ENCODE measurements at places on chromosomes 4 and X.

DNA sequence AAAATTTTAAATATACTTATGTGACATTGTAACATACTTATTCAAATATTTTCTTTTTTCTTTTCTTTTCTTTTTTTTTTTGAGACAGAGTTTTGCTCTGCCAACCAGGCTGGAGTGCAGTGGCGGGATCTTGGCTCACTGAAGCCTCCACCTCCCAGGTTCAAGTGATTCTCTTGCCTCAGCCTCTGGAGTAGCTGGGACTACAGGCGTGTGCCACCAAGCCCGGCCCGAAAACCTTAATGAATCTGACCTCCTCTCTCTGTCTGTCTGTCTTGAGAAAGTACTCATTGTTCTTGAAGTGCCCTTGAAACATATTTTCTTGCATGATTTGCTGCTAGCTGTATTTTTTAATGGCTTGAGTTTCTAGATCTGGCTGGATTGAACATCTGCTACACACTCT is 136.8 kb downstream of the ANAPC4 start:
- DNase-seq, result no peak

GRCh38 chr4:52701207-52701606 is 42.1 kb upstream of the USP46 start:
- no peak for DNase-seq

DNA sequence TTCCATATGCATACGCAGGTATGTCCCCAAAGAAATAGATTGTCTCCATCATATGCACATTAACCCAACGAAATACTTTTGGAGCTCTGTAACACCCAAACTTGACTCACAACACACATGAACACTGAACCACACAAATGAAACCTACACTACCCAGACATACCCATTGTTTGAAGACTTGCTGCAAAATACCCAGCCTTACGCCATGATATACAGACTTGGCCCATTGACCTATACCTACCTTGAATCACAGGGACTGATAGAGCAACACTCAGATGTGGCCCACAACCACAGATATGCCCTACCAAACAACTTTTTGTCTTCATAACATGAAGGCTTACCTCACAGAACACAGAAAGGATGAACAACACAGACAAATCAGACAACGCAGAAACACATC is 15.9 kb downstream of the LINC00632 start:
- DNase-seq, result no peak

GRCh38 chr4:138761638-138762220 is 253.9 kb upstream of the NOCT start:
- no peak for DNase-seq

DNA sequence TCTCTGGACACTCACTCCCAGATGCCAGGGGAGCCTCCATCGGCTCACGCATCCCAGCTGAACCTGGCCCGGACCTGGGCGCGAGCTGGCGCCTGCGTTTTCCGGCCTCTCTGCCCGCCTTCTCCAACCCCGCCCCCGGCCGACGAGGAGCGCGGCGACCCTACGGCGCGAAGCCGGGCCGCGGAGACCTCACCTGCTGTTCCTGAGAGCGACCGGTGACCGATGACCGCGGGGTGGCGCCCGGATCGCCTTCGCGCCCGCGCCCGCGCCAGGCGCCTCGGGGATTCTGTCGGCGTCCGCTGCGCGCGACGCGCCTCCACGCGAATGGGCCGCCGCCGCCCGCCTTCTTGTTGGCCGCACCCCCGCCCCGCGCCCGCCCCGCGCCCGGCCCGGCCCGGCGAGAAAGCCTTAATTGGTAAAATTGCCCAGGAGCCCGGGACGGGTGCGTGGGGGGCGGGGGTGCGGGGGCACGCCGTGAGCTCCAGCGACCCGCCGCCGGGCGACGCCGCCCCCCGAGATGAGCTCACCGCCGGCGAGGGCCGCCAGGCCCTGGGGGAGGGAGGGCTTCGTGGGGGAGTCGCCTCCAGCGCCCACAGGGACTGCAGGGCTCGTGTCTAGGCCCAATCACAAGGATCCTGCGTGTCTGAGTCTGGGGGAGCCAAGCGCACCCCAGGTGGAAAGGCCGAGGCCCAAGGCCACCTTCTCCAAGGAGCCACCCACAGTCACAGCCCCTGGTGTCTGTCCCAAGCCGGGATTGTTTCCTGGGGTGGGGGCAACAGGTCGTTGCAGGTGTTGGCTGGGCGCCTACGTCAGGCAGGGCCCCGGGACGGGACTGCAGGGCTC is at the start of gene FLNA:
Gene FLNA (minus strand): TSS at position 322 of the 843 bp plus-strand sequence. CDS start 3,389 bp downstream, outside the sequence.
- DNase-seq, result no peak

- no peak for DNase-seq
These were observed 1428.7 kb downstream of the PCDH18 start for GRCh38 chr4:136103616-136104015.

DNA sequence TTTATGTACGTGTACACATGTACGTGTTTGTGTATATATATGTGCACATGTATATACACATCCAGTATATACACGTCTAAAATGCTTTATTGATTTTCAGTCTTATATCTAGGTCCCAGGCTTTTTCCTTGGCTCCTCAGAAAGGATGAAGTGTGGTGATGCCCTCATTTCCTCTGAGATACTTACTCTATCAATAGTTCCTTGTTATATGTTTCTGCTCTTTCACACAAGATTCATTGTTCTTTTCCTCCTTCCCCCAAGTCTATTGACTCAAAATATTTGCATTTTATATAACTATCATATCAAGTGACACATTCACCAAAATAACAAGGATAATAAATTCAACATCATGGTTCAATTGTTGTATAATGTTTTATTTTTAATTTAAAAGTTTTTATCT is 359.2 kb downstream of the EPHA5 start:
- no peak for DNase-seq

GRCh38 chr4:172666711-172667368 is 501.8 kb upstream of the GALNT7 start:
- DNase-seq, result no peak

GRCh38 chr4:119206178-119206577 is 6.3 kb upstream of the USP53 start:
- no peak for DNase-seq

DNA sequence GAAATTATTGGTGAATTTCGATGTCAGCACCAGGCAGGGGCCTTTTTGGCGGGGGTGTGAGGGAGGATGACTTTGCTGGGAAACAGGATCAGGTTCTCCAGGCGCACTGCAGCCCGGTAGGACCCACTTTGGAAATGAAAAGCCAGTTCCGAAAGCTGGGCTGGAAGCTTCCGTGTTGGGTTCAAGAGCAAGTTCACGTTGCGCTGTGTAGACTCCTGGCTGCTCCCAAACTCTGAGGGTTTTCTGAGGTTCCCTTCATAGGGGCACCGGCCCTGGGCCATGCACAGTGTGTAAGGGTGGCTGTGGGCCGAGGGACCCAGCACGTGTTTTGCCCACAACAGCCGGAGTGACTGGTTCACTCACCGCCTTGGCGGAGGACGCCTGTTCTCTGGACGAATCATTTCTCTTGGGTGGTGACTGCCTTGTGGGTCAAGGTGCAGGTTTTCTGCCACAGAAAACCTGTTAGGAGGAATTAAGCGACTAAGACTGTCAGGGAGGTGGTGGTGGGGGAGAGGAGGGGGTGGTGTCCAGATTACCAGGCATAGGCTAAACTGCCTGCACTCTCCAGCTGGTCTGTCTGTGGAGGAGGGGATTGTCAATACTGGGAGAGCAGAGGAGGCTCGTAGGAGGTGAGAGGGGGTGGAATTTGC is 8.0 kb downstream of the SHOX start:
- no peak for DNase-seq

GRCh38 chrX:56968980-56969379 is 26.4 kb downstream of the SPIN3 start:
- DNase-seq, result no peak

- DNase-seq, result no peak
These were observed 4.7 kb upstream of the CLCN4 start for GRCh38 chrX:10152086-10152485.

GRCh38 chr4:23001478-23001877 is 308.7 kb downstream of the GBA3 start:
- DNase-seq, result no peak

DNA sequence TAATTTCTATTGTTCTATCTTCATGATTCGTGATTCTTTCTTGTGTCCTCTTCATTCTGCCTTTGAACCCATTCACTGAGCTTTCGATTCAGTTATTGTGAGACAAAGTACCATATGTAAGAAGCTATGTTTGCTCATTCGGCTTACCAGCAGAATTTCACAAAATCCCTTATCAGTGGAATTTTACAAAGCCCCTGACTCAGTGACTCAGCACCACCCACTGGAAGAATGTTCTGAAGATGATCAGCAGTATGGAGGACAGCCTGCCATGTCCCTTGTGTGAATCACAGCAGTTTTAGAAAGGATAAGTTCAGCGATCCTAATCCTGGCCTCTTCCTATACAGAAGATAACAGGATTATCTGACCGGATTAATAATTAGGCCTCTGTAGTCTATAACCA is 5.8 kb upstream of the UXT start:
- DNase-seq, result no peak

DNA sequence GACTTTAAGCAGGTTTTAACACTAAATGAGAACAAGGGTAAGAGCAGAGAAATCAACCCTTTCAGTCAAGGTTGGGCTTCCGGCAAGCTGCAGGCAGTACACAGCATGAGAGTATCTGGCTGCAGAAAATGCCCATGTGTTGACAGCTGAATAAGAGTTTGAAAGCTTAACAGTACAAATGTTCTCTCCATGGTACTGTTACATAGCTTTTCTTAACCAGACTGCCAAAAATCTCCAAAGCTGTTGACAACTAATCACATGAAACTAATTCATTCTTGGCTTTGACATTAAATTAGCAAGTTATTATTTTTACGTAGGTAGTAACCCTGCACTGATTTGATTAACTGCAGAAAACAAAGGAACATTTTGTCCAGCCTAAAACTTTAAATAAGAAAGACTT is 153.5 kb downstream of the SLC10A7 start:
- no peak for DNase-seq

- DNase-seq, result no peak
These were observed 265.3 kb downstream of the FRMPD4 start for GRCh38 chrX:12403474-12404082.

DNA sequence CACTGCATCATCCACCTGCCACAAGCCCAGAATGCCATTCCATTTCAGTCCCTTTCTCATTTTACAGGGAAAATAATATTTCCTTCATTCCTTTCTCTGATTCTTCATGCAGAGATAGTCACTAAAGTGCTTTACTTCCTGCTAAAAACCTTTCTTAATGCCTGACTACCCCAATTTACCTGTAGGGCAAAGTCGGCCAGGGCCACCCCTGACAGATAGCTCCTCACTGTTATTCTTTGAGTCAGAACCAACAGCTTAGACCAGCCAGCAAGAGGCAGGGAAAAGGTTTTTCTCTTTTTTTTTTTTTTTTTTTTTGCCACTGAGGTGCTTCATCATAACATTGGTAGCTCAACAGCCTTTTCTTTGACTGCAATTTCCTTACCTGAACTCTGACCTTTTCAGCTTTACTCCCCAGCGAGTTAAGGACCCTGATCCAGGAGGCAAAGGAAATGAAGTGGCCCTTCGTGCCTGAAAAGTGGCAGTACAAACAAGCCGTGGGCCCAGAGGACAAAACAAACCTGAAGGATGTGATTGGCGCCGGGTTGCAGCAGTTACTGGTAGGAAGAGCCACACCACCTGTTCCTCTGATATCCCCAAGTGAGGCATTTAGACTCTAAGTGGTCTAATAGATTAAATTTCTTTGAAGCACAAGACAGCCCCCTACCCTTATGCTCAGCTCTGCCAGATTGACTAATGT is 85.0 kb downstream of the ALPK1 start:
- peak; percentile 63 for DNase-seq

DNA sequence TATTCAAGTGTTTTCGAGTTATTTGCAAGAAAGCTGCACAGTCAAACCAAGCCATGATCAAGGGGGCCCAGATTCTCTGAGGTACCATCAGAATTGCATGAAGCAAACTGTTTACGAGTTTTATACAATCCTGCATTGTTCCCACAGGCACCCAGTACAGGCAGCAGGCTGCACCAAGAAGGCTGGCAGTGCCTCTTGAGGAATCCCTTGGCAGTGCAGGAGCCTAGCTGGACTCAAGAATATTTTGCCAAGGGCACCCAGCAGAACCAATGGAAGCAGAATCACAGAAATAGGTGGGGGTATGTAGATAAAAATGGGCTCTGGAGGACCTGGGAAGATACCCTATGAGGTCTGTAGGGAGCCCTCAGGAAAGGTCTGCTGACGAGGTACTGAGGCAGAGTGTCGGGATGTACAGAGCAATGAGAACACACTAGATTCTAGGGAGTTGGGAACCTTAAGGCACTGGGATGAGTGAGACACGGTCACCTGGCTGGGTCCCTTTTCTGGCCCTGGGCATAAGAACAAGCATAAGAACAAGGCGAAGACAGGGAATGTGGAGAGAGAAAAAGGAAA is 2.5 kb upstream of the PLP1 start:
- DNase-seq, result peak; percentile 1

DNA sequence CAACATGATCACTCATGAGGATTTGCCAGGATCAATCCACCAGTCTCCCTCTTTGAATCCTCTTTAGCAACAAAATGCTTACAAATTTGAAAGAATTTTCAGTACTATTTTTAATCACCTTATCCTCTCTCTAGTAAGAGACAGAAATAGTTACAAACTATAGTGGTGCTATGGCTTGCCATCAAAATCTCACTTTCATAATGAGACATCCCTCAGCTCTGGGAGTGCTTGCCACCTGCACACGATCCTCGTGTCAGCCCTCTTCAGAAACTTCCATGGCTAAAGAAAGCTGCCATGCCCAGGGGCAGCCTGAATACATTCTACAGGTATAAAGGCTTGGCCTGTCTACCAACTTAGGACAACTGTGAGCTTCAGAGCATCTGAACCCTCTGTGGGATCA is 5.1 kb upstream of the DHX15 start:
- no peak for DNase-seq

DNA sequence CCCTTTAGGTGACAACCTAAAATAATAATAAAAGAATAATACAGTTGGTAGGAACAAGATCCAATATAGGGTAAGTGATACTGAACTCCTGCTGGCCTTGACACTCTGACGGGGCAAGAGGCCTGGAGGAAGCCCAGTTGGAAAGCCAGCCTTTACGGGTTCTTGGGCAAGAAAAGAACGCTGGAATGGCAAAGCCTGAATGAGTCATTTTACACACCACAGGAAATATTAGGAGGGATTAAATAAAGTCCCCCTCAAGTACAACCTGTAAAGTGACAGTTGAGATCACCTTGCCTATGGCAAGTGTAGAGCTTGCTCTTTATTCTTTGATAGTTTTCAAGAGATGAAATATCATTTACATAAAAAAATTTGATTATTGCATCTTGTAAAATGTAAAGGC is 244.5 kb upstream of the TLL1 start:
- no peak for DNase-seq

DNA sequence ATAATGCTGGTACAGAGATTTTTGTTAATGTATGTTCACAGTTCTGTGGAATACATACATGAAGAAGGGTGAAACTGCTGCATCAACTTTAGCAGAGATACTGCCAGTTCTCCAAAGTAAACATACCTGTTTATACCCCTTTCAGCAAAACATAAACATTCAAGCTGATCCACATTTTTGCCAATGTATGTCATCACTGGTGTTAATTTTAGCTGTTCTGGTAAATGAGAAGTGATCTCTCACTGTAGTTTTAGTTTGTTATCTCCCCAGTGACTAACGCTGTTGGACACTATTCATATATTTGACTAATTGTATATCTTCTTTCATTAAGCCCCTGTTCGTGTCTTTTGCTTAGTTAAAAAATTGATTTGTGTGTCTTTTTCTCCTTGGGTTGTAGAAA is 82.0 kb downstream of the HAUS3 start:
- DNase-seq, result no peak

GRCh38 chr4:119286377-119287002 is 35.4 kb downstream of the FABP2 start:
- no peak for DNase-seq
